ENCODE measurements at places on chromosomes 5 and 9.

DNA sequence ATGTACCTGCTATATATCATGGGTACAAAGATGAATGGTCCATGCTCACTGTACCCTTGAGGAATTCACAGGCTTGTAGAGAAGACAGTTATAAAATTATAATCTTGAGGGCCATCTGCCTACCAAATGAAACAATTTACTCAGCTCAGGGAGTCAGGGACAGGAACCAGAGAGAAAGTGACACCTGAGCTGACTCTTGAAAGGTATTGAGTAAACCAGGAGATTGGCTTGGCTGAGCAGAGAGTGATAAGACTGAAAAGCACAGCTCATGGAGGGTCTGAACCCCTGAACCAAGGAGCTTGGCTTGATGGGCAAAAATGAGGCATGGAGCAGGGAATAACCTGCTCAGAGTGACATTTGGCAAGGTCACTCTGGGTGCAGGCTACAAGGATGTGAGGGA, 147.3 kb downstream of the FAM114A2 start:
- no peak overlapping the region for H3K4me3 ChIP-seq
- no peak overlapping the region for H3K27ac ChIP-seq
- H3K36me3 ChIP-seq: no peaks in the 10 kb centered on the region
- no peaks in the 10 kb centered on the region for H3K4me1 ChIP-seq

DNA sequence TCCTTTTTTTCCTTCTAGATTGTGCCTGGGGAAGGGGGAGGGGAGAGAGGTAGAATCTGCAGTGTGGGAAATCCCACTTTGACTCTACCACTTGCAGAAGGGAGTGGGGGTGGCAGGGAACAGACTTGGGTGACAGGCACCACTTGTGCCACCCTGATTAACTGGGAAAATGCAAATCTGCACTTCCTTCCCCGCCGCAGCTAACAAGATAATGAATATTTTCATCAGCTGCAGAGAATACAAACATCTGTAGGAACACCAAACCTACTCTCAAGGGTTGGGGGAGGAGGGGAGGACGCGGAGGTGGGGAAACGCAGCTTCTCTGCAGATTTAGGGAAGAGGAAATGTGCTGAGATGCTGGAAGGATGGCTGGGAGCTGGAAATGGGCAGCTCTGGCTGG, 73.5 kb downstream of the TRIM32 start:
- H3K27ac ChIP-seq: no peak overlapping the region
- no peaks in the 10 kb centered on the region for H3K27me3 ChIP-seq
- H3K4me3 ChIP-seq: no peak overlapping the region

- no peaks in the 10 kb centered on the region for H3K4me1 ChIP-seq
- no peak overlapping the region for H3K27ac ChIP-seq
- no peak overlapping the region for H3K4me3 ChIP-seq
- no peaks in the 10 kb centered on the region for H3K36me3 ChIP-seq
Observed at GRCh38 chr5:116621599-116621998, 47.0 kb upstream of the SEMA6A start.

GRCh38 chr9:106818034-106818433, 44.9 kb upstream of the ZNF462 start:
- no peak overlapping the region for H3K4me3 ChIP-seq
- no peaks in the 10 kb centered on the region for H3K36me3 ChIP-seq
- DNase-seq: no peak
- no peaks in the 10 kb centered on the region for H3K4me1 ChIP-seq

DNA sequence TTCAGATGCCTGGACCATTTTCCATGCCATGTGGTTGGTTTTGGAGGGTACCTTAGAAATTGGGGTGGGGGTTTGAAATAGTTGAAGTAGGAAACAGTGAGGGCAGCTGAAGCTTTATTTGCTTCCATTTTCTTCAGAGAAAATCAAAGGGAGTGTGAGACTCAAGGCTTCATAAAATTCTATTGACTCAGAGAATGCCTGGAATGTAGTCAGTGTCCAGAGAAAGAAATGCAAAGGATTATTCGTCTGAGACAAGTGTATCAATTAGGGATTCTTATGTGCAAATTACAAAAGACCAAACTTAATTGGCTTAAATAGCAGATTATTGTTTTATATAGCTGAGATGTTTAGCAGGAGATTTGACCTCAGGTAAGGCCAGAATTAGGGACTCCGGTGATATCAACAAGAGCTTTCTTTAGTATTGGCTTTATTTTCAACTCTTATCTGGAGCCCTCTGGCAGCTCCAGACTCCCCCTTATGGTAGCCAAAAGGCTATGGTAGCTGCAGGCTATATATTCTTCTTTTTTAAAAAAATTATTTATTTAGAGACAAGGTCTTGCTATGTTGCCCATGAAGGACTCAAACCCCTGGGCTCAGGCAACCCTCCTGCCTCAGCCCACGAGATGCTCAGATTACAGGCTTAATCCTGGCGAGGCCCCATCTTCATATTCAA, 38.9 kb downstream of the PTTG1 start:
- H3K27me3 ChIP-seq: no peaks in the 10 kb centered on the region
- no peaks in the 10 kb centered on the region for H3K36me3 ChIP-seq
- H3K4me3 ChIP-seq: no peak overlapping the region
- no peaks in the 10 kb centered on the region for H3K4me1 ChIP-seq
- no peak overlapping the region for H3K27ac ChIP-seq

GRCh38 chr5:42701351-42702059, 55.1 kb upstream of the CCDC152 start:
- H3K4me1 ChIP-seq: no peaks in the 10 kb centered on the region
- no peaks in the 10 kb centered on the region for H3K36me3 ChIP-seq
- H3K27me3 ChIP-seq: no peaks in the 10 kb centered on the region
- H3K4me3 ChIP-seq: no peak overlapping the region

All from right lobe of liver (tissue), 6 donors.